ENCODE measurements at places on chromosomes 5 and 9.

GRCh38 chr9:129412814-129413536, 207.9 kb downstream of the C9orf50 start:
- DNase-seq = peak; percentile 26

- DNase-seq = no peak
Measured at GRCh38 chr5:133957591-133957990, 10.8 kb downstream of the C5orf15 start.

- DNase-seq = no peak
Measured at GRCh38 chr9:23524607-23525155, 301.4 kb downstream of the ELAVL2 start.

DNA sequence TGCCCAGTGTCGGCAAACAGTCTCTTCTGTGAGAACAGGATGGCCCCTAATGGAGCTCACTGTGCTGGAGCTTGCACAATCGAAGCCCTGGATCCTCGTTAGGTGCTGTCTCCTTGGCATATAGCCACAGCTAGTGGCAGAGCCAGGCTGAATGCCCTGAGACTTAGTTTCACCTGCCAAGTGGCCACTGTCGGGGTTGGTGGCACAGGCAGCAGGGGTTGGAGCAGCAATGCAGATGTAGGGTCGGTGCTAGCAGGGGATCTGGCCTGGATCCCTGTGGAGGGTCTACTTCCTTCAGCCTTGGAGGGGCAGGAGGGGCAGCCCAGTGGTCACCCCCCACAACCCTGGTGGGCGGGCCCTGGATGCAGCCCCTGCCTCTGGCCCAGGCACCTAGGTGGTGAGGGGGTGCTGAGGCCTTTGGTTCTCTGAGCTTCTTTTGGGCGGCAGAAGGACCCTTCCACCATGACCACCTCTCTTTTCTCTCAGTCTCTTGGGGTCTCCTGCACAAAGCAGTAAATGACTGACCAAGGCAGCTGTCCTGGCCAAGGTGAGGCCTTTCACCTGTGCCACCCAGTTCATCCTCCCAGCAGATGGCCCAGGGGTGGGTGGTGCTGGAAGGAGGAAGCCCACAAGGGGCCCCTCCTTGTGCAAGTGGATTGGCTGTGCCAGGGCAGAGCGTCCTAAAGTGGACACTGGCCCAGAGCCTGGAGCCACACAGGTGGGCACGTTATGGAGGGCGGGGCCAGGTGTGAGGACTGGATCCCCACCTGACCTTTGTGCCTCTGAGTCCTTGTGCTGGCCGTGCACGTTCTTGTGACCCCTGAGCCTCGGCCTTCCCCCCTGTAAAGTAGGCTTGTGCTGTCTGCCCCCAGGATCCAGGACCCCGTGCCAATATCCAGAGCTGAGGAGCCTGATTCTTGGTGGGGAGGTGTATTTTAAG, 44.8 kb downstream of the PHF2 start:
- no peak for DNase-seq

DNA sequence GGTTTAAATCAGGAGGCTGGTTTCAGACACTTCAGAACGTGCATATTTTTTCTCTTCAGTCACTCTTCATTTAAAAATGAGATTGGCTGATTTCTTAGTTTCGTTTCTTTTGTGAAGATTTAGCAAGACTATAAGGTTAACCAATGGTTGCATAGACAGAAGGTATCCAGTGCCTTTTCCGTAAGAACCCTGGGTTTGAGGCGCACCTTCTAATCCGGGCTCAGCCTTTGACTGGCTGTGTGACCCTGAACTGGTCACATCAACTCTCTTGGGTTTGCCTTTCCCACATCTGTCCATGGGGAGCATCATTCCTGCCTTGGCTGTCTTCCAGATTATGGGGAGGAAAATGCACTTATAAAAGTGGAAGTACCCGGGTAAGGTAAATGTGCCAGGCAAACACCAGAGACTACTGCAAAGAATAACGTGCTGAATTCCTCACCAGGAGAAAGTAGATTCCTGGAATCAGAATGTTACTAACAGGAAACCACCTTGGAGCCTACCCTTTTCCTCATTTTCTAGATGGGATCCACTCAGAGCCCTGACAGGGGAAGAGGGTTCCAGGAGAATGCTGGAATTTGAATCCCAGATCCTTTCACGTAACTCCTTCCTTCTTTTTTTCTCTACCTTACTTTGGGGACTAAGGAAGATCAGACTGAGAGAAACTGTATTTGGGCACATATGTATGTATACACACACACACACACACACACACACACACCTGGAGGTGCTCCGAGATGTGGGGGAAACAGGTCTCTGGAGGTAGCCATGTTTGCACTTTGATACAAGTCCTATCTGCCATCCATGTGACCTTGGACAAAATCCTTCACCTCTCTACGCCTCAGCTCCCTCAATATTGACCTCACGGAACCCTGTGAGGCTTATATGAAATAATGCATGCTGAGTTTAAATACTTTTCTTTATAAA, 6.8 kb downstream of the HAND1 start:
- DNase-seq = no peak

- no peak for DNase-seq
Measured at GRCh38 chr9:116697362-116697761, 10.3 kb downstream of the TRIM32 start.

DNA sequence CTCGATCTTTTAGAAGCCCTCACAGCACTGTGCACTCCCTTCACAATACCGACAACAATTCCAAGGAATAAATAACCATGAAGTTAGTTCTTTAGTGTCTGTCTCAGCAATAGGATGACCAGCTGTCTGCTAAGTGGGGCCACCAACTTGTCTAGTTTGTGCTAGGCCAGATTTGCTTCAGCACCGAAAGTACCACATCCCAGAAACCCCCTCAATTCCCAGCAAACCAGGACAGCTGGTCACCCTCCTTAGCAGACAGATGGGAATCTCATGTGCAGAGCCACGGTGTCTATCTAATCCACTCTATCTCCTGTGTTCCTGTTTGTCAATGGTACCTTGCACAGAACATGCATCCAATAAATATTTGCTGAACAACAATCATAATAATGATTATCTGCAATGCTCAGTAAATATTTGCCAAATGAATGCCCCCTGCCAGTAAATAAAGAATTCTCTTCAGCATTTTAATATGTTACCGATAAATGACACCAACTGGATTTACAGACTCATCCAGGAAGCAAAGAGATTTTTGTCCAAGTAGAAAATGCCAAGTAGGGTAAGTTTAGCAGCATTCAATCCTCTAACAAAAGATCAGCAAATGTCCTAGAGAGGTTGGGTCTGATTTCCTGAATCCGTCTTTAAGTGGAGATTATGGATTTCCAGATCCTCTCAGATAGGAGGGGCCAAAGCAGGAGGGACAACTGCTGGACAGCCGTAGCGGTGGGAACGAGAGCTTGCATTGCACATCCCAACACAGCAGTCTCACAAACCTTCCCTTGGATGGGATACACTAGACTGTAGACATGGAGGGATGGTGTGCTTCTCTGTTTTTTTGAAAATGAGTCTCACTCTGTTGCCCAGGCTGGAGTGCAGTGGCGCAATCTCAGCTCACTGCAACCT, 51.9 kb upstream of the ANKRD33B start:
- no peak for DNase-seq

- no peak for DNase-seq
Measured at GRCh38 chr5:106314221-106314824, 1356.4 kb downstream of the EFNA5 start.

- DNase-seq = no peak
Measured at GRCh38 chr5:34932947-34933346, 3.6 kb downstream of the DNAJC21 start.

- no peak for DNase-seq
Measured at GRCh38 chr9:118529210-118529609, 825.0 kb downstream of the TLR4 start.

- no peak for DNase-seq
Measured at GRCh38 chr9:105828596-105829213, 134.4 kb downstream of the TMEM38B start.

DNA sequence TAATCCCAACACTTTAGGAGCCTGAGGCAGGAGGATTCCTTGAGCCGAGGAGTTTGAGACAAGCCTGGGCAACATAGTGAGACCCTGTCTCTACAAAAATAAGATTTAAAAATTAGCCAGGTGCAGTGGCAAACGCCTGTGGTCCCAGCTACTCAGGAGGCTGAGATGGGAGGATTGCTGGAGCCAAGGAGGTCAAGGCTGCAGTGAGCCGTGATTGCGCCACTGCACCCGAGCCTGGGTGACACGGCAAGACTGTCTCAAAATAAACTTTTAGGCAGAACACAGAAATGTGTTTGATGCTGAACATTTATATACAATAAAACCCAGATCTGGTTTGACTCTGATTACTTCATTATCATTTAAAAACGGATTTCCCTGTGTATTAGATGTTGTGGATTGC, 4.9 kb downstream of the ENTR1 start:
- DNase-seq = no peak
